ENCODE measurements at places on chromosomes 16 and 17.

GRCh38 chr16:27377666-27378485 lies 24.1 kb upstream of the IL21R start:
- no peak for DNase-seq

GRCh38 chr16:8849411-8850011 lies 19.3 kb downstream of the CARHSP1 start:
- DNase-seq: peak; percentile 50

DNA sequence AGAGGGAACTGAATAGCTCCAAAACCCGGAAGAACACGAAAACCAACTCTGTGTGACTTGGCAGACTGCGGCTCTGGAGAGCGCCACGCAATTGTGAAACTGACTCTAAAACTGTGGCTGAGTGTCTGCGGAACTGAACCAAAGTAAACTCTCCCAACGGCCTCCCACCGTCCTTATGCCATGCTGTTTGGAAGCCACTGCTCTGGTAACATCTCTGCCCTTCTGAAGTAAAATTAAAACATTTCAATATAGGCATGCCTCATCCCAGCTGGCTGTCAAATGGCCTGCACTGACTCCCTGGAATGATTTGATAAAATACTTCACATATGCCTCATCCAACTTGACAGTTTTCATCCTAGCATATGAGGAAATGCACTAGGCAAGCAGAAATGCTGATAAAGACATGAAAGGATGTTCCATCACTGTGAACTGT lies 70.2 kb downstream of the PARN start:
- no peak for DNase-seq

DNA sequence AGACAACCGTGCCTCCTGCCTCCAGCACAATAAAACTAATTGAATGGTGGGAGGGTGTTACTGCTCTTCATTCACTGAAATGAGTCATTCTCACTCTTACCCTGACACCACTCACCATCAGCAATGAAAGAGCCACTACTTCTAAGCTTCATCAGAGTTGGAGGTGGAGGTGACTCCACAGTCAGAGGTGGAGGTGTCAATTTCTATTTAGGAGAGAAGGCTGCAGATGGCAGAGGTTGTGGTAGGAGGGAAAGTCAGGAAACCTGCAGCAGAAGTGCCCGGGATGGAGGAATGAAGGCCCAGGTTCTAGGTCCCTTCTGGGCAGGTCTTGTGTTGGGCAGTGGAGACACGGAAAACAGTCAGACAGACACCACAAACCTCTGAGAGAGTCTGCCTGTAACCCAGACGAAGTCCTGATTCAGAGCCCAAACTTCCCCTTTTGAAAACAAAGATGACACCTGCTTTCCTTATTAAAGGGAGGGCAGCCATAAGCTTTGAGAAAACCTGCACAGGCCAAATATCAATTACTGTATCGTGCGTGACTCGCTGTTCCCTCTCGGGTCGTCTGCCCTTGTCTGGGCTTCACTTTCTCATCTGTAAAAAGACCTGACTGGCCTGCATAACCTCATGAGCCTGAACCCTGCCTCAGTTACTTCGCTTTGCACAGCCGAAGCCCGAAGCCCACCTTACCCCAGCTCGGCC lies 668 bp downstream of the ATPAF2 start:
- no peak for DNase-seq

DNA sequence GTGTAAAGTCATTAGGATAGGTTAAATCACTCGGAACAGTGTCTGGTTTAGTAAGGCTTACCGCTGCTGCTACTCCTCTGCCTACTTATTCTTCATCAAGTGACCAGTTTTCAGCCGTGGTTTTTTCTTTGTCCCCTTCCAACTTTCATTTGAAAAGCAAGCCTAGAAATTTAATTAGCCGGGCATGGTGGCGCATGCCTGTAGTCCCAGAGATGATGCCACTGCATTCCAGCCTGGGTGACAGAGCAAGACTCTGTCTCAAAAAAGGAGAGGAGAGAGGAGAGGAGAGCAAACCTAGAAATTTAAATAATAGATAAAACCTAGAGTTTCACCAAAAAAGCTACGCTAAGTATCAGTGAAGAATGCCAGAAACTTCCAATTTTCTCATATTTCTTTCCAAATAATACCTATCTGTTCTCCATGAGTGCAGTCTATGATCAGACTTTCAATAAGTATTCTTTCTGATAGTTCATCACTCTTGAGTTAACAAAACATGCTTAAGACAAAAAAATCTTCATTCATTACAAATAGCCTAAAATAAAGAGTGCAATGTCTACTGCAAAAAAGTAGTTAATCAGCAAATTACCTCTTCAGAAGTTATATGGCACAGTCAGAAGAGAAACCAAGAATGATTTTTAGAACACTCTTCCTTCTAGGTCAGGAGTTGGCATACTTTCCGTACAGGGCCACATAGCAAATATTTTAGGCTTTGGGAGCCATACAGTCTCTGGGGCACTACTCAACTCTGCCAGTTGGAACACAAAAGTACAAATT lies 15.1 kb downstream of the ANKFY1 start:
- DNase-seq: no peak

GRCh38 chr16:49498264-49498663 lies 124.7 kb downstream of the C16orf78 start:
- DNase-seq: no peak

- no peak for DNase-seq
These were observed 936 bp upstream of the RASL10B start for GRCh38 chr17:35730400-35731005.

- DNase-seq: no peak
These were observed 55.0 kb upstream of the MEAK7 start for GRCh38 chr16:84559311-84559932.

All from right cardiac atrium (tissue), 5 donors.